ENCODE measurements at places on chromosomes 5 and 9.

- no peak for DNase-seq
These were observed 329.4 kb downstream of the ELAVL2 start for GRCh38 chr9:23496489-23497136.

DNA sequence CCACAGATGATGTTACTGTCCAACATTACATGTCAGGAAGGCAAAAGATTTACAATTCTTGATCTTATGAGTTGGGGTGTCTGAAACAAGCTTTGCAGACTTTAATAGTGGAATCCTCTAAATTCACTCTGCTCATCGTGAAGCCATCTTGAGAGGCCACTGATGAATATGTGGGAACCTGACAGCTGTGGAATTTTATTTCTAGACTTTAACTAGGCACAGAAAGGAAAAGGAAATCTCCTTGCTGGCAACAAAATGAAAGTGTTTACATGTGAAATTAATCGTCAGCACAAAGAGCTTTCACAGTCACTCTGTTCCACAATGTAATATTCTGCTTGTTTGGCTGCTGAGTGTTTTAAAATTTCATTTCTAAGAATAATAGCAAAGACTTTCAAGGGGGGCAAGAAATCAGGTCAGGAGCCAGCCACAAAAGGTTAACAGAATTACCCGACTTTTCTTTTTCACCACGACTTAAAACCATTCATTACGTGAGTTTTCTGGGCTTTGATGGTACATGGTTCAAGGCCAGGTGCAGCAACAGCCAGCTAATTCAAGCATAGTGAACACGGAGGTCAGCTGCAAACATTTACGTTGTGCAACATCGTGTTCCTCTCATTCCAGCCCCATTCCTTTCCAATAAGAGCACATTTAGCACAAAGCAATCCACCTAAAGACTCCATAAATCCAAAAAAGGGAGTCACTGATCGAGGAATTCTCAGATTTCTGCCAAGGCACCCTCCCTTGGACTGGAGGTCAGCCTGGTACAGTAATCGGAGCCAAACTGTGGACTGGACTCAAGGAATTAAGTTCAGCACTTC lies 14.6 kb downstream of the NREP start:
- no peak for DNase-seq

DNA sequence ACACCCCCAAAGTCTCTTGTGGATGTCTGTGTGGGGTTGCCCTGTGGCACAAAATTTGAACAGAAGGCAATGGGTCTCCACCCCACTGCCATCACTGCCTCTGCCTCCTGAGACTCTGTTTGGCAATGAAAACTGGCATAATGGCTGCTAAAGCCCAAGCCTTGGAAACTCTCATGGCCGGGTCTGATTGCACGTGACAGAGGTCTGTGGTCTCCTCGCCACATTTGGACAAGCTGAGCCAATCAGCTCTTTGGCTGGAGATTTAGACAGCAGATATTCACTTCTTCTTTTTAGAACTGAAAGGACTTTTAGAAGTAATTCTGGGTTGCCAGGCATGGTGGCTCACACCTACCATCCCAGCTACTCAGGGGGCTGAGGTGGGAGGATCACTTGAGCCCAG lies 5.5 kb downstream of the GGTA1 start:
- DNase-seq = peak; percentile 37

DNA sequence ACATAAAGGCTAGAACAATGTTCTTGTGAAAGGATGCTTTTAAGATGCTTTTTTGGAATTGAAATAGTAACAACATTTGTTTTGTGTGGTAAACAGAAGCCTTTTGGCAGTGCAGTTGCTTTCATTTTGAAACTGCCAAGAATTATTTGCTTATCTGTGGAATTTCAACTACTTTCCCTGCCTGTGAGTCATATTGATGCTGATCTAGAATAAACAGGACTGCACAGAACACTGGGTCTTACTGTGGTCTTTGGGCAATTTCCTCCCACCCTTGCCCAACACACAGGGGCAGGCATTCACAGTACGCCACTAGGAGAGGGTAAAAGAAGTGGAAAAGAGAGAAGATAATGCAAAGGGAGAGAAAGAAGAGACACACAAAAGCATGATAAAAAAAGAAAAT lies 483.7 kb downstream of the ELAVL2 start:
- no peak for DNase-seq

- no peak for DNase-seq
These were observed 142.4 kb upstream of the IRX4 start for GRCh38 chr5:2024986-2025721.

DNA sequence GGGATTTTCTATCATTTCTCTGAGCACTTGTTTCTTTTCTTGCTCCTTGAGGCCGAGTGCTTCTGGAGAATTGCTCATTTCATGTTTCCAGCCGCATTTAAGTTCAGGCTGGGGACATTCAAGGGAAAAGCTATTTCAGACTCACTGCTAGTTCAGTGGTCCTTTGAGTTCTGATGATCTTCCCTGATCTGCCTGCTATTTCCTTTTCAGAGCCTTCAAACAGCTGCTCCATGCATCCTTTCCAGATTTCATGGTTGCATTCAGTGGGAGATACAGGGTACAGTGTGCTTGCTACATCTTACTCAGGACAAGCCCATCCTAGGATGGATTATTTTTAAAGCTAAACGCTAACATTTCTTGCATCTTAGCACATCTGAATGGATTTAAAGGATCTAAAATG lies 14.7 kb downstream of the NDUFS4 start:
- DNase-seq = no peak

All from GM13976 (cell line).